ENCODE measurements at places on chromosomes 2 and 18.
A peak's percentile ranks its signal among the peaks of the same experiment; 100 is the strongest.

DNA sequence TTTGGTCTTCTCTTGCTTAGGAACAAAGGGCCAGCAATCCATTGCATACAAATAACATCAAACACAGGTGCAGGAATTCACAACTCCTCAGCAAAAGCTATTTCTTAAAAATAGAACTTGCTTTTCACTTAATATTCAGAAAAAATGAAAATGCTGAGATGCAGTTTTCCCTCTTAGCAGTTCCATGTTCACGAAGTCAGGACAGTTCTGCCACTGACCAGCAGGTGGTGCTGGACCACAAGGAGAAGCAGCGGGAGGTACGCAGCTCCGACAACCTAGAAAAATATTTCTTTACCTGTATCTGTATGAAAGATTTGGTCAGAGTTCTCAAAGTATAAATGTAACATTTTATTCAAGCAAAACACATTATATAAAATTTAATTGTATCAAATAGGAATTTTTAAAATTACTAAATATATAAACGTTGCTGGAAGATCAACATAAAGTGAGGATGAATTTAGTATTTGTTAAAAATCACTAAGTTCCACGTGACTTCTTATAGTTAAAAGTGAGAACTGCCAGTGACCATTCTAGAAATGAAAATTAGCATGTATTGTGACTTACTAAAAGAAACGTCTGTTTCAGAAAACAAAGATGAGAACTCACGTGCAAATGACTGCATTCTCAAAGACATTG, 48.8 kb downstream of the ADNP2 start:
- peak; percentile 29 for DNase-seq

GRCh38 chr2:167059173-167059572, 170.9 kb downstream of the XIRP2 start:
- no peak for DNase-seq

GRCh38 chr2:169087757-169088379, 18.5 kb downstream of the DHRS9 start:
- no peak for DNase-seq

- peak; percentile 27 for DNase-seq
Measured at GRCh38 chr18:58754544-58755068, 83.3 kb downstream of the MALT1 start.

GRCh38 chr18:3916082-3916481, 466.1 kb downstream of the TGIF1 start:
- no peak for DNase-seq

- DNase-seq, result no peak
Measured at GRCh38 chr2:88448248-88448647, 4.2 kb downstream of the FOXI3 start.

DNA sequence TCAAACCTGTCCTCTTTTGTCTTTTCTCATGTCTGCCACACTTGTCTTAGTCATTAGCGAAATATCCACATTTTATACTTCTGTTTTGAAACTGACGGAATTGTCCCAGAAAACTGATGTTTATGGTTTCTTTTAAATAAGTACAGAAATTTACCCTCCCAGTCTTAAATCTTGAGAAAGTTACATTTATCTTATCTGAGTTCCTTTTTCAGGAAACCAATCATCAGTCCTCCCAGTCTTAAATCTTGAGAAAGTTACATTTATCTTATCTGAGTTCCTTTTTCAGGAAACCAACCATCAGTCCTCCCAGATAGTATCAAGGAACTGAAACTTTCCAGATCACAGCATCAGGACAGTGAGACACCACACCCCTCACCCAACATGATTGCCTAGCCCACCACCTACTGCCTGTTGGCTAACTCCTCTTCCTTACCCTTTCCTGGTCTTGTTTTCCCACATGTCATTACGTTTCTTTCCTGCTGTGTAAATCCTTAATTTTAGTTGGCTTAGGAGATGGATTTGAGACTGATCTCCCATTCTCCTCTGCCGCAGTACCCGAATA, 247.7 kb downstream of the PTPRM start:
- no peak for DNase-seq

- no peak for DNase-seq
Measured at GRCh38 chr2:31353179-31353578, 61.4 kb downstream of the XDH start.

GRCh38 chr18:35511428-35511827, 13.7 kb upstream of the INO80C start:
- DNase-seq, result no peak

GRCh38 chr18:31042406-31043181, at the start of gene DSC3:
DSC3 (minus strand) TSS chr18:31042742; CDS start chr18:31042660, 82 bp downstream.
- DNase-seq, result peak; percentile 19

- DNase-seq, result no peak
Measured at GRCh38 chr2:3482363-3482821, 36.9 kb downstream of the ADI1 start.

DNA sequence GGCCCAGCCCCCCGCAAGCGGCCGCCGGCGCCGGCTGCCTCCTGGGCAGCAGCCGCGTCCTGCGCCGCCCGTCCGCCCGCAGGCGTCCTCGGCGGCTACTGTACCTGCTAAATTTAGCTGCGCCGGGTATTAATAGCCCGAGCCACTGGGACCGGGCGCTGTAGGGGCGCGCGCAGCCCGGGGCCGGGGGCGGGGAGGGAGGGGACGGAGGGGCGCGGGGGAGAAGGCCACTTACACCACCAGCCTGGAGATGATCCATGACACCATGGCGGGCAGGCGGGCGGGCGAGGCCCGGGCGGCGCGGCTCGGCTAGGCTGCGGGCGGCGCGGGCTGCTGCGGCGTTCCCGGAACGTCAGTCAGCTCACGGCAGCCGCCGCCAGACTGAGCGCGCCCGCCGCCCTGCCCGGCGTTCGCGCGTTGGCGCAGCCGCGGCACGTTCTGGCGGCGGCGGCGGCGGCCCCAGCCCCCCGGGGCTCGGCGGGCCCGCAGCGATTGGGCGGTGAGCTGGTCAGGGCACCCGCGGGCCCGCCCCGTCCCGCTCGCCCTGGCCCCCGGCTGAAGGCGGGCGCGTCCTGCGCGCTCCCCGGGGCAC, at the start of gene REEP1:
TSS of gene REEP1 (minus strand) at position 383 of the 592 bp plus-strand sequence. CDS start at position 267, 116 bp downstream.
- no peak for DNase-seq

DNA sequence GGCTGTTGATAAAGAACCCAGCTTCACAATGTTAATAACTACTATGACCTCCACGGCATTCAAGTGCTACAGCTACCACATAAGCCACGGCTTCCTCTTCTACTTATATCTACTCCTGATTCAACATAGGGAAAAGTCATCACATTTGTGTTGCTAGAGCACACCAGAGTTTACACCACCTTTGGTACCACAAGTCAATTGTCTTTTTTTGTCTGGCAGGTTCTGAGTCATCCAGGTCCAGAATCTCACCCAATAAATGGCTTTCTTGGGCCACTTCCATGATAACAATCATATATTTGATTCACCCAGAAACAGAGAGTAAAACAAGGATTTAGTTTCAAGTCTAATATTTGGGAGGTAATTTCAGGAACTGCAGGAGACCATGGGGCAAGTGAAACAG, 480.2 kb downstream of the TMX3 start:
- peak; percentile 13 for DNase-seq

DNA sequence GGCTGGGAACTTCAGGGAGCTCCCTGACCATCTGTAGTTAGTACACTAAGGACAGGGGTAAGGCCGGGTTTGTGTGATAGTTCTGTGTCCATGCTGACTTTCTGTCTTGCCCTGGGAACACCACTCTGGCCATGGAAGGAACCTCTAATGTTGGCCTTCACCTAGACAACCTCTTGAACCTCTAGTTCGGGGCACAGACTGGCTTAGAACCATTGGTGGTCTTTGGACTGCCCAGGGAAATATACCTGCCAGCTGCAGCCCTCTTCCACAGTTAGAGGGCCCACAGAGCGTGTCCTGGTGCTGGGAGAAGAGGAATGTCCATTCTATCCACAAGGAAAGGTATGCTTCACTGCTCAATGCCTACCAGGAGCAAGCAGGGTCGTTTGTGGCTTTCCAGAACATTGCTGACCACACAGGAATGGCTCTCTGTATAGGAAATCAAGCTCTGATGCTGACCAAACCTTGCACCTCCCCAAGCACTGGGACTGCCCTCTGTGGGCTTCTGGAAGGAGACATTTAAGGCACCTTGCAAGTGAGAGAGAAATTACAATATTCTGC, 318.8 kb upstream of the EPAS1 start:
- no peak for DNase-seq

GRCh38 chr18:39375066-39375465, 1809.5 kb upstream of the CELF4 start:
- DNase-seq, result no peak

DNA sequence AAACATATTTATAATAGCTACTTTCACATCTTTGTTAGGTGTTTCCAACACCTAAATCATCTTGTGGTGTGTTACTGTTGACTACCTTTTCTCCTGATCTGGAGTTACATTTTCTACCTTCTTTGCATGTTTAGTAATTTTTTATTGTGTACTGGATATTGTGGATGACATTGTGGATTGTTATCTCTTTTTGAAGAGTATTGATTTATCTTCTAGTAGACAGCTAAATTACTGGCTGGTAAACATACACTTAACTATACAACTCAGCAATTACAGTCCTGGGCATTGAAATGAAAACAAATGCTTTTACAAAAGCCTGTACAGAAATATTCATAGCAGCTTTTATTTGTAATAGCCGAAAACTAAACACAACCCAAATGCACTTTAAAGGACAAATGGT, 150.8 kb downstream of the PTRHD1 start:
- DNase-seq, result no peak

DNA sequence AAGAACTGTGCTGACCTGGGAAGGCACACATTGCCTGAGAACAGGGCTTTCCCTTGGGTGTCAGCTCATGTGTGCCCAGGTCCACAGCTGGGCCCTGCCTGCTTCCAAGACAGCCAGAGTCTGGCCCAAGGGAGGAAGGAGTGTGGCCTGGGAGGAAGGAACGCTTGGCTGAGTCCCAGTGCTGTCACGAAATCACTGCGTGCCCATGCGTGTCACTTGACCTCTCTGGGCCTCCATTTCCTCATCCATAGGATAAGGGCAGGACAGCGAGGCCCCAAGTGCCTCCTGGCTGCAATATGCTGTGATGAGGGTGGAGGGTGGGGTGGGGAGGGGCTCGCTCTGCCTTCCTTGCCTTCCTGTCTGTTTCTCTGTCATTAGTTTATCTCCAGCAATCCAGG, 642 bp upstream of the KCNK3 start:
- no peak for DNase-seq

GRCh38 chr2:203697190-203697589, 9.2 kb upstream of the CD28 start:
- peak; percentile 43 for DNase-seq

- DNase-seq, result no peak
Measured at GRCh38 chr18:33694593-33694992, 116.6 kb downstream of the ASXL3 start.

- no peak for DNase-seq
Measured at GRCh38 chr2:35790292-35790691, 565.3 kb upstream of the CRIM1 start.

GRCh38 chr2:234081970-234082822, 31.7 kb downstream of the SPP2 start:
- DNase-seq, result no peak

GRCh38 chr2:54092940-54093339, 22.5 kb upstream of the ACYP2 start:
- no peak for DNase-seq

- DNase-seq, result no peak
Measured at GRCh38 chr18:49514577-49514976, 27.5 kb upstream of the C18orf32 start.

DNA sequence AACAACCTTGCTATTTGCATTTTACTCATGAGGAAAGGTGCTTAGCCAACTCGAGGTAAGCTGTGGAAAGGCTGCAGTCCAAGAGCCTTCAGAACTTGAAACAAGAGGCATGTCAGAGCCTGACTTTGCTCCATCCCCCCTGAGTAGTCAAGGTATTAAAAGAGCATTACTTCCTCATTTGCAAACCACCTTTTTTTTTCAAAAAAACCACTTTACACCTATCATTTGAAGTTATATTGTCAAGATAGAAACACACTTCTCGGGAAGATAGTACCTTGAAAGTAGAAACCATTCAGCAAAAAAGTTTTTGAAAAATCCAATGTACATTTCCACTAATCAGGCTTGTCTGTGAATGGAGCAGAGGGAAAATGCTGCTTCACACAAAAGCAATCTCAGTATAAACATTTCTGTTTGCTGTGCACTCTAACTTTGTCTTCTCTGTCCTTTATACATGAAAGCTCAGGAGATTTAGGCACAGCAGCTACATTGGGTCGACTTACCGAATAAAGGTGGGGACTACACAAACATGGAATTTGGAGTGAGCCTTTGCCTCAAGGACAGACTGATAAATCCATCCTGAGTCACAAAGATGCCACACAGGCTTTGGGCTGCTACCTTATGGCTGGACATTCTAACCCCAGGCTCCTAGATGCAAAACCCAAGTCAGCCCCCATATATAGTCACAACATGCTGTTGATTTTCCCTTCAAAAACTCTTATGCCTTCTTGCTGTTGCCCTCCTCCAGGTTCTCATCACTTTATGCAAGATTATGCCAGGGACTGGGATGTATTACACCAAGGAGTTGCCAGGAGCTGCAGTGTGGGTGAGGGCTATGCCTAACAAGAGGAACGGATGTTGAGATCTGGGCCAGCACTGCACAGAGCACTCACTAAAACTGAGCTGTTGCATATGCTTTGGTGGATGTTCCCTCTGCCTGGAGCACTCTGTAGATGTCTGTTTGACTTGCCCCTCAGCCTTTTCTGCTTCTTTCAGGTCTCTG, 41.4 kb upstream of the EML4 start:
- DNase-seq, result no peak

GRCh38 chr2:190277234-190278112, 42.2 kb downstream of the HIBCH start:
- DNase-seq, result peak; percentile 25

DNA sequence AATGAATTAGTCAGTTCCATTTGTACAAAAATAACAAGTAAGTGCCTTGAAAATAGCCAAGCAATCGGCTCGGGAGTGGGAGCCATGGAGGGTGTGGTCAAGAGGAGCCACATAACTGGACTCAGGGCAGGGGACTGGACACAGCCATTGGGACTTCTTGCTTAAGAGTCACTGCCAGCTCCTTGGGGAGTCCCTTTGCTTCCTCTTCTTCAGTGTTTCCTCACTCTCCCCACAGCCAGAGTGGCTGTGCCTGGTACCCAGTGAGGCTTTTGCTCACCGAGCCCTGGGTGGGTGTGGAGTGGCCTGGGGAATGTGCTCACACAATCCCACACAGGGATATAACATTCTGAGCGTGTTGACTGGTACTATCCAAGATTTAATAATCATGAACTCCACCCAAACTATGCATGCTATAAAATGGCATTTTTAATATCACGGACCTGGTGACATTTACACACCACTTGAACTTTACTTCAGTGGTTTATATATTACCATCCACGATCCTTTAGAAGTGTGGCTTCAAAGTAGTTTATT, 94.6 kb downstream of the PTGR3 start:
- no peak for DNase-seq

DNA sequence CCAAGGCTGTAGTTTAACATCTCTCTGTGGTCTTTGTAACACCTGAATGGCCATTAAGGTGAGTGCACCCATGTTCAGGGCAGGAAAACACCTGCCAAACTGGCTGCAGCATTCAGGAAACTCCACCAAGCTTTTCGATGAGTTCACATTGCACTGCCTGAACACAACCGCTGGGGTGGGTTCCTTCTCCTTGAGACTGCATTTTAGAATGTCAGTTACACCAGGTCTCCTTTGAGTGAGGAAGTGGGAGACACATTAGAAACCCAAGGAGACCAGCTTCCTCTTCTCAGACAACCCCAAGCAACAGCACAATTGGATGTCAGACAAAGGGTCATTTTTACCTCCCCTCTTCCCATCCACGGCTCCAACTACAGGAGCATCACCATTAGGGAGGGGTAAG, 35.2 kb downstream of the CYRIA start:
- DNase-seq, result no peak

- no peak for DNase-seq
Measured at GRCh38 chr2:95056461-95057459, 31.3 kb downstream of the MAL start.
